Right renal pelvis (tissue), 4 donors: ENCODE measurements at places on chromosomes 5 and 9. TPM values are rescaled to one million over a fixed set of nuclear protein-coding genes. Genes with fewer than 3 reads are reported as not detected.

- DNase-seq, result no peak
These were observed 10.6 kb downstream of the C1QTNF2 start for GRCh38 chr5:160359816-160360215.

SLC6A19 gene
- 42.2 TPM for polyA plus RNA-seq

QSOX2 gene
- polyA plus RNA-seq, result 16.8 TPM

GRCh38 chr5:55030220-55030619, 6.2 kb downstream of the GZMK start:
- no peak for DNase-seq

PRR7 gene
- polyA plus RNA-seq, result 1.2 TPM
